ENCODE measurements at places on chromosomes 4 and X. TPM values are rescaled to one million over a fixed set of nuclear protein-coding genes. Genes with fewer than 3 reads are reported as not detected.

MAGEA9B gene
- polyA plus RNA-seq = not detected

NWD2 gene
- 0.24 TPM for polyA plus RNA-seq

TMPRSS11D gene
- 0.29 TPM for polyA plus RNA-seq

KLF8 gene
- polyA plus RNA-seq = 5.3 TPM

CXorf51B gene
- polyA plus RNA-seq = not detected

LGI2 gene
- polyA plus RNA-seq = 23.6 TPM

CT45A1 gene
- not detected for polyA plus RNA-seq

NXF2B gene
- polyA plus RNA-seq = 1.0 TPM

AMOT gene
- polyA plus RNA-seq = 85.2 TPM

MAGEE1 gene
- polyA plus RNA-seq = 6.5 TPM

- no peak for DNase-seq
These were observed 7.3 kb upstream of the DAPP1 start for GRCh38 chr4:99809326-99809725.

- DNase-seq = no peak
These were observed 90.4 kb upstream of the RAB40AL start for GRCh38 chrX:102846544-102847236.

DNA sequence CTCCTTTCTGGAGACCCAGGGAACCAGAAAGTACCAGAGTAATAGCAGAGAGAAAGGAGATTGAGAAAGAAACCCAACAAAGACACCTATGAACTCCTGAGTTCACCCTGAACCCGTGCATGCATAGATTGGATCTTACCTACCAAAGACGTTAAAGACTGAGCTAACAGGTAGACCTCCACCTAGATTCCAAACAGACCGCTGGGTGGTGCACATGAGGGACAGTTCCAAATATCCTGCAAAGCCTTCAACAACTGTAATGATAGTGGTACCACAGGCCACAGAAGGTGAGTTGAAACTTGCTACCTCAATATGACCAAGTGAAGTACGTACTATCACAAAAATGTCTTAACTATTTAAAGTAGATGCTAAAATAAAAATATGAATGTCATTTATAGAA lies 34.0 kb upstream of the NR0B1 start:
- no peak for DNase-seq

- DNase-seq = no peak
These were observed 60.8 kb upstream of the TBC1D14 start for GRCh38 chr4:6848717-6849305.

GRCh38 chr4:107719207-107719921 lies 670 bp downstream of the PAPSS1 start:
- peak; percentile 38 for DNase-seq

DNA sequence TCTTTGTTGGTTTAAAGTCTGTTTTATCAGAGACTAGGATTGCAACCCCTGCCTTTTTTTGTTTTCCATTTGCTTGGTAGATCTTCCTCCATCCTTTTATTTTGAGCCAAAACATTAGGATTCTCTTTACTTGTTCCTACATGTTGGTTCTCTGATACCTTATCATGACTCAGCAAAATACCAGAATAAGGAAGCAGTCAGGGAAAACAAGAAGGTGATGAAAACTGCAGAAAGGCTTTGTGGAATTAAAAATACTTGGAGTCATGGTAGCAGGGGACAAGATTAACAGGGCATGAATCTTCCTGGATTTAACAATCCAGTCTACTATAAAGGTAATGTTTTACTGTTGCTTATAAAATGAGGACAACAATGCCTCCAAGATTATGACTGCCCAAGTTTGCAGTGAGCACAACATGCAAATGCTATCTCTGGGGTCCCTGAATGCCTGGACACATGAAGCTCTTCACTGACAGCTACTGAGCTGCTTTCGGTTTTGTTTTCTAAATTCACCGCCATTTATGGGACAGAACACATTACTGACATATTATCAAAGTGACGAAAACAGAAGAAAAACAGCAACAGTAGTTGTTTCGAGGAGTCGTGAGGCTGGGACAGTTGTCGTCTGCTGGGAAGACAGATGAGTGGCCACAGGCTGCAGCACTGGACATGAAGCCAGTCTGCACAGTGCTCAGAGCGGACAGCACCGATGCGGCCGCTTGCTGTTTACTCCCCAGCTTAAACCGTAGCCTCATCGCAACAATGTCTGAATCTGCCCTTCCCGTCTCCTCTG lies 174.5 kb upstream of the DKK2 start:
- no peak for DNase-seq

- DNase-seq = no peak
These were observed 30.4 kb downstream of the FNIP2 start for GRCh38 chr4:158799013-158799770.

DNA sequence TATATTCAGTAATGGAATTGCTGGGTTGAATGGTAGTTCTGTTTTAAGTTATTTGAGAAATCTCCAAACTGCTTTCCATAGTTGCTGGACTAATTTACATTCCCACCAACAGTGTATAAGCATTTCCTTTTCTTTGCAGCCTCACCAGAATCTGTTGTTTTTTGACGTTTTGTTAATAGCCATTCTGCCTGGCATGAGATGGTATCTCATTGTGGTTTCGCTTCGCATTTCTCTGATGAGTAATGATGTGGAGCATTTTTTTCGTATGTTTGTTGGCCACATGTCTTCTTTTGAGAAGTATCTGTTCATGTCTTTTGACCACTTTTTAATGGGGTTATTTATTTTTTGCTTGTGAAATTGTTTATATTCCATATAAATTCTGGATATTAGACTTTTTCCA lies 13.6 kb upstream of the MAGED4B start:
- DNase-seq = no peak

GRCh38 chrX:103330681-103331288 lies 746 bp downstream of the TCEAL7 start:
- no peak for DNase-seq

GRCh38 chrX:146278381-146278780 lies 460.8 kb downstream of the SLITRK2 start:
- DNase-seq = no peak

GRCh38 chr4:88318751-88319350 lies 34.5 kb upstream of the PPM1K start:
- DNase-seq = no peak

- DNase-seq = no peak
These were observed 103.3 kb upstream of the RBPJ start for GRCh38 chr4:26217481-26217880.

- no peak for DNase-seq
These were observed 73.2 kb upstream of the TENM3 start for GRCh38 chr4:182169987-182170386.

DNA sequence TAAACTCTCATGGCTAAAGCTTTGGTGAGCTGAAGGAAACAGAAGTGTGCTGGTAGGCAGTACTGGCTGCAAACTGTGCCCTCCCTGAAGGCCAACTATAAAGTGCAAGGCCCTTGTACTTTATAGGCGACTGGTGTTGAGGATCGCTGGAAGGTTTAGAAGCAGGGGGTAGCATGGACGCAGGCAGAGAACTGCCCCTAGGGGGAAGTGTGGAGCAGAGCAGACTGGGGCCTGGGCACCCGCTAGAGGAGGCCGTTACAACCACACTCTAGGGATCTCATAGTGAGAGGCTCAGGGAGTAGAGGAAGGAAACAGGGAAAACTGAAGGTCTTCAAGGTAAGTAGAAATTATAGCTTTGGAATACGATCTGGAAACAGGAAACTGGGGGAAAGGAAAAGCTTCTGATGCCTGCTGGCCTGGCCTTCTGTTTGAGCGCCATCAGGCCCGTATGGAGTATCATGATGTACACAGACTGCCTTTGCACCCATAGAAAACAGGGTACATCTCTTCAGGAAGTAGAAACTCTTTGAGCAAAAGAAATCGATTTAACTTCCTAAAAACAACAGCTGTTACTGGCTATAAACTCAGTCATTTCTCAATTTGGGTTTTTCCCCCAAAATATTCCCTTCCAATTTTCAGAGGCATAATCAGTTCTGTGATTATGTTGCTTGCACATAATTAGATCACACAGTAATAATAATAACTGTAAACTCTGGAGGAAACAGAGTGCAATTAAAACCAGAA lies 23.9 kb upstream of the TMSB4X start:
- no peak for DNase-seq

All from left renal cortex interstitium (tissue), 4 donors.